ENCODE measurements at places on chromosomes 3 and 15. TPM values are rescaled to one million over a fixed set of nuclear protein-coding genes. Genes with fewer than 3 reads are reported as not detected.

Gene SLC28A2
- not detected for total RNA-seq

Gene NPAP1
- total RNA-seq: not detected

Gene TGM5
- not detected for total RNA-seq

Gene FOXB1
- total RNA-seq: not detected

All from epithelial cell of umbilical artery (primary cell).